CD4-positive, alpha-beta T cell treated with Interleukin-12 subunit alpha and Interleukin-12 subunit beta, for 1 hour (primary cell): ENCODE measurements at places on chromosomes 16 and 17.

GRCh38 chr16:14527411-14528044, 102.5 kb downstream of the PARN start:
- DNase-seq: no peak

- DNase-seq: no peak
Measured at GRCh38 chr17:12706070-12706469, 40.4 kb downstream of the MYOCD start.

DNA sequence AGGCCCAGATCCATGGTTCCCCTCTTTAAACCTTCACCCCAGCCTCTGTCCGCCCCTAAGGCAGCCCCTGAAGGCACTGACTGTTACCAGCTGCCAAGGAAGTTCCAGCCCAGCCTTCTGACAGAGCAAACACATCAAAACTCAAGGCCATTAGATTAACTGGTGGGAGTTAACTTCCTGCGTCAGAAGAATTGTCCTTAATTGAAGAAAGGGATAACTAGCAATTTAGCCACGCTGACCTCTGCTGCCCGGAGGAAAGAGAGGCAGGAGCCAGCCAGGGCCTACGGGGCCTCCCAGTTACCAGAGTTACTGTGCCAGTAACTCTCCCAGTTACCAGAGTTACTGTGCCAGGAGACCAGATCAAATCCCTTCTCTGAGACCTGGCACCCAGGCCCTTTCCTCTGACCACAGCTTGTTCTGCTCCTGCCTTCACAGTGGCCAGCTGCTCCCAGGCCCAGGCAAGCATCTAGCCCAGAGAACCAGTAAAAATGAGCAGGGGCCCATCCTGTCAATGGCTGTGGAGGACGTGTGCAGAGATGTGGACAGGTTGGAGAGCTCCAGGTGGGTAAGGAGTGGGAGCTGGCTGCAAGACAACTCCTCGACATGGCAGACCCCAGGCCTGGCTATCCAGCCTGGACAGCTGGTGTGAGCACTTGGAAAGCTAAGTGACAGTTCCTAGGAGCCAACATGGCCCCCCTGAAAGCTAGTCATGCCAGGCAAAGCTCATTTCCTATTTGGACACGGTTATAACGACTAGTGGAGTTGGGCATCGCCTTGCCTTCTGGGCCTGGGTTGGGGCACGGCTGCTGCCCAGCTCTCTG, 2.8 kb upstream of the PITPNM3 start:
- no peak for DNase-seq

- no peak for DNase-seq
Measured at GRCh38 chr17:39848600-39848999, 15.5 kb downstream of the IKZF3 start.

DNA sequence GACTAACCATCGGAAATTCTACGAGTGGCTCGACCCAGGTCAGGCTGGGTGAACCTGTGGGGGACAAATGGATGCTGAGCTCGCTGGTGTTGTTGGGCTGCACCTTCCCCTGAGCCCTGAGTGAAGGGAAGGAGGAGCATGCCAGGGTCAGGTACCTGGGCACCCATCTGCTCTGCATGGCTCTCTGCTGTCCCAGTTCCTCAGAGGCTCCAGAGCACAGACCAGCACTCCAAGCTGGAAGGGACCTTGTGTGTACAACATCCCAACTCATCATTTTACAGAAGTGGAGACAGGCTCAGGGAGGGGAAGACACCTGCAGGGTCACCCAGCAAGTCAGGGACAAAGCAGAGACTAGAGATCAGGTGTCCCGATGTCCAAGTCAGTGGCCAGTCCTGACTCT, 84.9 kb upstream of the NLRP1 start:
- no peak for DNase-seq

DNA sequence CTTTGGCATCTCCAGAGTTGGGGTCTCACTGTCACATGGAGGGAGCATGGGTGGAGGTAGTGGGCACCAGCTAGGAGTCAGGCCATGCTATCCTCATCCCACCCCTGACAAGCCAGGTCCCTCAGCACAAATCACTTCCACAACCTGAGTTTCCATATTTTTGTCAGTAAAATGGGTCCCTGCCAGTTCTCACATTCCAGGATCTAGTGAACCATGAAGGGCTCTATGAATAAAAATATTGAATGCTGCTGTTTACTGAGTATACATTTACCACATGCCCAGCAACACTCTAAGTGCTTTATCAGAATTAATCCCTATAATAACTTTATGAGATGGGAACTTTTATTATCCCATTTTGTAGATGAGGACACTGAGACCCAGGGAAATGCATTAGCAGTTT, 16.8 kb downstream of the SEZ6 start:
- no peak for DNase-seq

- no peak for DNase-seq
Measured at GRCh38 chr17:12247761-12248160, 227.1 kb downstream of the MAP2K4 start.

- DNase-seq: no peak
Measured at GRCh38 chr17:33517746-33518145, 224.7 kb upstream of the ASIC2 start.
